Brain (organoid and tissue), 16 donors: ENCODE measurements at places on chromosomes 6 and 20.

GRCh38 chr20:51831866-51832265 lies 29.5 kb upstream of the SALL4 start:
- no peak for DNase-seq

DNA sequence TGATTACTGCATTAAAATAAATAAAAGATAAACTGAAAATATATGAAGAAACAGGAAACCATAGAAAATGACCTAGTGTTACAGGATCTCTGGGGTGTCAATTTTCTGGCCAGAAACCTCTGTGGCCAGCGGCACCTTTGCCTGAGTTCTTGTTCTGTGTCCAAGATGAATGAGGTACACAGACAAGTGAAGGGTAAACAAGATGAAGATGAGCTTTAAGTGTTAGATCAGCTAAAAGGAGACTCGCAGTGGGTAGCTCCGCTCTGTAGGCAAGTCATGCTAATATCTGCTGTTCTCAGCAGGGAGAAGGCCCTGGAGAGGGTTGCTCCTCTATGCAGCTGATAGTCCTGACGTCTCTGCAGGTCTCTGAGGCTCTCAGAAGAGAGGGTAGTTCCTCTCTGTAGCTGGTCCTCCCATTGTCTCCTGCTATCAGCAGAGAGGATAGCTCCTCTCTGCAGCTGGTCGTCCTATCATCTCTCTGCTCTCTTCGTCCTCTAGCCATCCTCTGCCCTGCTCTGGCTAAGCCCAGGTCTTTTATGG lies 35.9 kb upstream of the TBC1D22B start:
- DNase-seq = no peak

DNA sequence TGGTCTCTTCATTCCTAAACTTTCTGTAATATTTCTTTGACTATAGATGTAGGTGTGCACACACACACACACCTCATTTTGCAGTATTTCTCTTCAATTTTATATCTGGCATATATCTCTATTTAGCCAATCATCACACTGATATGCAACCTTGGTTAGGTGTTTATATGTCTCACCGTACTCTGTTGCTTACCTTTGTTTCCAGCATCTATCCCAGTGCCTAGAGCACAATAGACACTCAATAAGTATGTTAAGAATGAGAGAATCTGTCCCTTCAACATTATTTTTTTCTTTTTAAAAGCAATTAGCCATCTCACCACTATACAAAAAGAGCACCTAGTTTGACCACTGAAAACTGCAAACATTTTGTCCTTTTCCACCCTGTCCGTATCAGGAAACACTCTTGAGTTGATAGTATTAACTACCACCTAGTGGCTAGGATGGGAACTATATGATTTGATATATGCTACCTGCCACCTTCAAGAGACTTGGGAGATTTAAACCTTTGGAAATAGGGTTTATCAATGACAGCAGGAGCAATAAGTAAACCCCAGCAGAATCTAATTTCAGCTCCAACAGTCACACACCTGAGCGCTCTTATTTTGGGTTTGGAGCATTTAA lies 48.7 kb upstream of the RSPO3 start:
- peak; percentile 22 for DNase-seq

DNA sequence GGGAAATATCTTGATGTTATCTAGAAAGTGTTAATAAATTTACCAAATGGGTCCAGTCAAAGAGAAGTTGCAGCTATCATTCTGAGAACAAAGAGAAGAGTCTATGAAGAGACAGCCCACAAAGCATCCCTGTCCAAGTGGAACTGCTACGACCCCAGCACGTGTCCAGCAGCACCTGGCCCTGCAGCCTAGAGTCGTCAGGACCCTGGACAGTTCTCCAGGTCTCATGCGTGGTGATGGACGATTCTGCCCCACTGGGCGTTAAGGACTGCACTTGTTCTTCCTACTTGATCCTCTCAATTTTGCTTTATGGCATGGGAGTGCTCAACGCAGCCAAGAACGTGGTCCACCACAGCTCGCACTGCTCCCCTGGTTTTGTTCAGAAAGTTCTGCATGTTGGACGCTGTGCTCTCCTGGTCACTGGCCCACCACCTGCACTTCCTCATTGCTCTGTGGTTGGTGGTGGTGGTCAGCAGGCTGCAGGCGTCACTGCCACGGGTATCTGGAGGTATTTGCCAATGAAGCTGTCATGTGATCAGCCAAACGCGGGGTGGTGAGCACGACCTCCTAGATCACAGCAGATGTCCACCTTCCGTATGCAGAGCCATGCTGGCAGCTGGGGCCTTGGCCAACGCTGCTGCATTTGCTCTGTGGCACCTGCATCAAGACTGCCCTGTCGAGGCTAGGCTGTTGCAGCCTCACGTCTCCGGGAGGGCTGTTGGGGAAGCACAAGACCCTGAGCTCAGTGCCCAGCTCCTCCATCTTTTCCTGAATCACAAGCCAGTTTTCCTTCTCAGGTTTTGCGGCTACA lies 356.4 kb downstream of the CDH4 start:
- no peak for DNase-seq

DNA sequence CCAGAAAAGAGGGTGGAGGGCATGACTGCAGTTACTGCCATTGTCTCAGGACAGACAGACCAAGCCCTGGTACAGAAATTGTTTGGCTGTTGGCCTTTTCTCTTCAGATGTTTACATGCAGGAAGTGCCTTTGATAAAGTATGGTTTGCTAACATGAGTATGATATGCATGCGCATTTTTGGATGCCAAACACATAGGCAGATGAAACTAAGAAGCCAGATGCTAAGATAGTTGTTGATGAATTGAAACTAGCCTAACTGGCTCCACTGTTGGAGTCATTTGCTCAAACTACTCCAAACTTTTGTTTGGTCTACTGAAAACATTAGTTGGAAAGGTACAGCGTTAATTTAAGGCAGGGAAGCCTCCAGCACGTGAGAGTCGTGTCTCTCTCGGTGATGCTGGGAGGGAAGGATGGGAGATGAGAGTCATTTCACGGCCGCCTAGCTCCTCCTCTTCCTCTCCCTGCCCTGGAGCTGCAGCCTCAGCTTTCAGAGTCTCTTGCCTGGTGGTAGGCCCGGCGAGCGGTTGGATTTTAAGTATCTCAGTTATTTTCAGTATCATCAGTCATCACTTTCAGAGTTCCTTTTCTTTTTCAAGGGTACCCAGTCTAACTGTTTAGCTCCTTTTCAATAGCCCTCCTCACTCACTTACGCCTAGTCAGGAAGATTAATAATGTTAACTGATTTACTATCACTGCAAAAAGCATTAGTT lies 29.7 kb downstream of the RREB1 start:
- DNase-seq = no peak

GRCh38 chr6:104958178-104959025 lies 1.5 kb downstream of the LIN28B start:
- DNase-seq = peak; percentile 35

- DNase-seq = no peak
Observed at GRCh38 chr20:45860560-45861220, 3.3 kb downstream of the ZSWIM3 start.

DNA sequence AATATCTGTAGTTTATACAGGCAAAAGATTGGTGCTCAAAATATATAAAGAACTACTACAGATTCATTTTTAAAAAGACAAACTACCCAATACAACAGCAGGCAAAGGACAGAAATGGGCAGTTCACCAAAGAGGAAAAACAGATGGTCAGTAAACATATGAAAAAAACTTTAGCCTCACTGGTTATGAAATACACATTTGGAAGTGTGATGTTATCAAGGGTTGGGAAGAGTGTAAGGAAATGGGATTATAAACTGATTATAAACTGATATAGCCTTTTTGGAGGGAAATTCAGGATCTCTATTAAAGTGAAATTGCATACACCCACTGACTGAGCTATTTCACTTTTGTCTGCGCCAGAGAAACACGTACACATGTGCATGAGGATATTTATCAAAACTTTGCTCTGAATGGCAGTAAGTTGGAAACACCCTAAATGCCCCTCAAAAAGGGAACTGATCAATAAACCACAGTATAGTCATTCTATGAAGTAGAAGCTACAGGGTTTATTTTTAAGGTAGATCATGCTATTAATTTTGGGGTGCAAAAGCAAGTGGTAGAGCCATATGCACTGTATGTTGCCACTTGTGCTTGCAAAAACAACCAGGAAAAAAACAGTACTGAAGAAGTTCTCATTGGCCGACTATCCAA lies 32.2 kb upstream of the ARFGEF2 start:
- no peak for DNase-seq

DNA sequence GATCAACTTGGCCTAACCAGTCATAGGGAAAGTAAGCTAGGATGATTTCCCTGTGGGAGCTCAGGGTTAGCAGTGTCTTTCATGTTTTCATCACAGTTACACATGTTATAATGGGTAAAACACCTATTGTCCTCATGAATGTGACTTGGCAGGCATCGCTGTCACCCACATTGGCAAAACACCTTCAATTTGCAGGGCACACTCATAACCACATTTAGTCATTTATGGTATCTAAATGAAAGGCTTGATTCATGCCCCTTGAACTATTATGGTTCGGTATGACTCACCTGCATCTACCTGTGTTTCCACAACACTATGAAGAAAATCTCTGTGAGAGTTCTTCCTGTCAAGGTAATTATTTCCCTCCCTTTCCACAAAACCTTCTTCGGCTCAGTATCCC lies 49.2 kb downstream of the FRK start:
- no peak for DNase-seq

DNA sequence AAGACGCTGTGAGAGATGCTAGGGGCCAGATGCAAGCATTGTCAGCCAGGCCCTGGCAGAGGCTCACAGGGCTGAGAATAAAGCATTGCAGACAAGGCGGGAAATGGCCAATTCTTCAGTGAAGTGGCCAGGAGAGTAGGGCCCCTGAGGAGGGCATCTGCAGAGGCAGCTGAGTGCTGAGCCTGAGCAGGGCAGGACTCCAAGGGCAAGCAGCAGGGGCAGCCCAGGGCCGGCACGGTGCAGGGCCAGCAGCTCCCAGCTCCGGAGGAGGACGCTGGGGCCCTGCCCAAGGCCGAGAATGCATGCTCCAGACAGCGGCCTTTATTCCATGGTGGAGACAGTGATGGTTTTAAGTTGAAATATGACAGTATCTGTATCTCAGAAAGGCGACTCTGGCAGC lies 305.5 kb downstream of the FOXC1 start:
- no peak for DNase-seq

DNA sequence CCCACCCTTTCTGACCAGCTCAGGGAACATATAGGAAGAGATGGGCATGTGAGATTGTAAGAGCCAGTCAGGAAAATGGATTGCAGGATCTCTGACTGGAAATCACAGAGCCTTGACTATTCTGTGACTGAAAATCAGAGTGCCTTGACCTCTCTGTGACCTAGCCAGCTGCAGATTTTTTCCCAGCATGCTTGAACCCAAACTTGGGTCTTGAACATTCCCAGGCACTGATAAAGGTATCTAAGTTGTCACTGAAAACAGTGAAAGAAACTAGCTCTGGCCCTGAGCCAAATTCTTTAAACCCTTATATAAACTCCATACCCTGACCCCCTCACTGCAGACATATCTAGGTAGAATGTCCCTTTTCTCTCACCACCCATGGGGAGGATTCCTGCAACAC lies 2.3 kb upstream of the ZNF165 start:
- no peak for DNase-seq

- peak; percentile 66 for DNase-seq
Observed at GRCh38 chr20:20213526-20214121, 154.3 kb upstream of the INSM1 start.

- no peak for DNase-seq
Observed at GRCh38 chr6:11938285-11938890, 73.7 kb upstream of the HIVEP1 start.

- DNase-seq = no peak
Observed at GRCh38 chr20:47089151-47089550, 194.5 kb downstream of the EYA2 start.

DNA sequence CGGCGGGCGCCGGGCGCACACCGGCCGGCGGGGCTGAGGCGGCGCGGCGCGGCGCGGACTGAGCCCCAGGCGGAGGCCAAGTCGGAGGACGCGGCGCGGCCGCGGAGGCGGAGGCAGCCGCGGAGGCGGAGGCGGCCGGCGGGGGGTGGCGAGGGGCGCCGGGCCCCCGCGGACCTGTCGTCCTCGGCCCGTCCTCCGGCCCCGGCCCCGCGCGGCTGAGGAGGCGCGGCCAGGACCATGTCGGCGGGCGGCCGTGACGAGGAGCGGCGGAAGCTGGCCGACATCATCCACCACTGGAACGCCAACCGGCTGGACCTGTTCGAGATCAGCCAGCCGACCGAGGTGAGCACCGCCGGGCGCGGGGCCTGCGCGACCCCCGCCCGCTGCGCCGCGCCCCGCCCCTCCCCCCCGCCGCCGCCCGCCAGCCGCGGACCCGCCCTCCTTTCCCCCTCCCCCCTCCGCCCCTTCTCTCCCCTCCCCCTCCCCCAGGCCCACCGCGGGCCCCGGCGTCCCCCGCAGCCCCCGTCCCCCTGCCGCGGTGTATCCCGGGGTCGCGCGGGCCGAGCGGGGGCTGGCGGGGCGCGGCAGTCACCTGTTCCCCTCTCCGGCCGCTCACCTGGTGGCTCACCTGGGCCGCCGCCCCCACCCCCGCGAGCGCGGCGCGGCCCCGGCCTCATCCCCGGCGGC lies at the start of gene AFDN:
Gene AFDN, plus strand, starts transcription at position 16 of the 687 bp plus-strand sequence. Its CDS starts 222 bp downstream, at position 238.
- DNase-seq = peak; percentile 26

DNA sequence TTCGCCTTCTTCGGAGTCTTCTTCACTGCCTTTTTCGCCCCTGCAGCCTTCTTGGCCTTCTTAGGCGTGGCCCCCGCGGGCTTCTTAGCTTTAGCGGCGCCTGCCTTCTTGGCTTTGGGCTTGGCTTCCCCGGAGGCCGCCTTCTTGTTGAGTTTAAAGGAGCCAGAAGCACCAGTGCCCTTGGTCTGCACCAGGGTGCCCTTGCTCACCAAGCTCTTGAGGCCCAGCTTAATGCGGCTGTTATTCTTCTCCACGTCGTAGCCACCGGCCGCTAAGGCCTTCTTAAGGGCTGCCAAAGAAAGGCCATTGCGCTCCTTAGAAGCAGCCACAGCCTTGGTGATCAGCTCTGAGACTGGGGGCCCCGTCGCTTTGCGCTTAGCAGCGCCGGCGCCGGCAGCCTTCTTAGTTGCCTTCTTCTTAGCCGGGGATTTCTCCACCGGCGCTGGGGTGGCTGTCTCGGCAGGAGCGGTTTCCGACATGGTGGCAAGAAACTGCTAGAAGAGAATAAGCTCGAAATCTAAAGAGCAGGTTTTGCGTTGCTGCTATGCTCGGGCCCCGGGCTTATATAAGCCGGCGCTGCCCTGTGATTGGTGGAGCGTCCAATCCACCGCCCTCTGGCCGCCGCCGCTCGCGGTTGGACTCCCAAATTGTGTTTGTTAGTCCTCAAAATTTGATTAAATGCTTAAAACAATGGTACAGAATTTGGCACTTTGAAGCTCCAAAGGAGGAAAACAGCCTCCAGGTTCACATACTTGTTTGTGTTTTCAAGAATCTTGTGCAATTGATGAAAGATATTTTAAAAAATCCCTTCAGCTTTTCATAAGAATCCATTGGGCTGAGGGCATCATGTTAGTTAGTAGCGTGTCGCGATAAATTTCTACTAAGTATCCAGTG lies 44.9 kb downstream of the OR2B2 start:
- DNase-seq = peak; percentile 83

GRCh38 chr20:57883224-57883623 lies 173.4 kb upstream of the PMEPA1 start:
- no peak for DNase-seq

GRCh38 chr6:134723081-134723871 lies 226.6 kb downstream of the ALDH8A1 start:
- no peak for DNase-seq

GRCh38 chr6:4797587-4797986 lies 21.4 kb downstream of the CDYL start:
- no peak for DNase-seq
